ENCODE measurements at places on chromosomes 2 and 18.

- no peak for DNase-seq
Observed at GRCh38 chr18:48314690-48315089, 94.5 kb downstream of the ZBTB7C start.

DNA sequence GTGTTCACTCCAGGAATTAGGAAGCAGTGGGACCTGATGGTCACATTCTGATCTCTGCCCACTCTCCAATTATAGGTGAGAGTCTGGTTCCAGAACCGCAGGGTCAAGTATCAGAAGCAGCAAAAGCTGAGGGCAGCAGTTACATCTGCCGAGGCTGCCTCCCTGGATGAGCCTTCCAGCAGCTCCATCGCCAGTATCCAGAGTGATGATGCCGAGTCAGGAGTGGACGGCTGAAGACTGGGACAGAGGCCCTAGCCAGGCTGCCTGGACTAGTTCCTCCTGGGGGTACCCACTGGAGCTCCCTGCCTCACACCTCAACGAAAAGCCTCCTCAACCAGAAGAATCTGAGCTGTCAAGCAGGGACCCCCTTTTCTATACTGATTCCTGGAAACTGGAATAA, 3.3 kb upstream of the SMYD5 start:
- no peak for DNase-seq

GRCh38 chr2:84458551-84459017, 496 bp downstream of the SUCLG1 start:
- peak; percentile 10 for DNase-seq

DNA sequence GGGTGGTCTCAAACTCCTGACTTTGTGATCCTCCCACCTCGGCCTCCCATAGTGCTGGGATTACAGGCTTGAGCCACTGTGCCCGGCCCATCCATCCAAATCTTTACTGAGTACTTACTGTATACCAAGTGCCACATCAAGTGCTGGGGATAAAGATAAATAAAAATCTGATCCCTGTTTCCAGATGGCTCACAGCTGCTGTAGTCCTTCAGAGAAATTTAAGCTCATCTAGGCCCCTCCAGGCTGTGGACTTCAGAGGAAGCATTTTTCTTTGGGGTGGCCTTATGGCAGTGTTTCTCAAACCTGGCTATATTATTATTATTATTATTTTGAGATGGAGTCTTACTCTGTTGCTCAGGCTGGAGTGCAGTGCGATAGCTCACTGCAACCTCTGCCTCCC, 33.7 kb upstream of the GTF2A1L start:
- no peak for DNase-seq

DNA sequence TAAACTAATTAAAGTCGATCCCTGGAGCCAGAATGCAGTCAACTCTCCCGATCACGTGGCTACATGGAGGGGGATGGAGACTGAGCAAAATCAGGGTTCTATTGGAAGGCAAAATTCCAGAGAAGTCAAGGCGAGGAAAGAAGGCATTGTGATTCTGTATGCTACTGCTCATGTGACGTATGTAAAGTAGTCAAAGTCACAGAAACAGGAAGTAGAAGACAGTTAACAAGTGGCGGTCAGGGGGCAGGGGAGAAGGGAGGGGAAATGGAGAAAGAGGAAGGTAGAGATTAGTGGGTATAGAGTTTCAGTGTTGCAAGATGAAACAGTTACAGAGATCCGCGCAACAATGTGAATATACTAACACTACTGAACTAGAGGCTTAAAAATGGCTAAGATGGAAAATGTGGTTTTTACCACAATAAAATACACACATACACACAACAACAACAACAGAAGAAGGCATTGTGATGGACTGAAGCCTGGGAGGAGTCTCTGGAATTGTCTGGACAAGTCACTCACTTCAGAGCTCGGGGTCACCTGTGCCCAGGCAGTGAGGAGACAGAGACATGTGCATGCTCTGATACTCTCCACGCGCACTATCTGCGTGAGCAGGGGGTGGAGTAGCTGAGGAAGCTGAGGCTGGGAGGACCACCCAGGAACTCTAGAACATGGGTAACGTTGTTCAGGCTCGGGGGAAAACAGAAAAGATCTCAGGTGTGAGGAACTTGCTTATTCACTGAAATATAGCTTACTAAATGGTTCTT, 89.9 kb upstream of the CDCA7 start:
- DNase-seq, result no peak

DNA sequence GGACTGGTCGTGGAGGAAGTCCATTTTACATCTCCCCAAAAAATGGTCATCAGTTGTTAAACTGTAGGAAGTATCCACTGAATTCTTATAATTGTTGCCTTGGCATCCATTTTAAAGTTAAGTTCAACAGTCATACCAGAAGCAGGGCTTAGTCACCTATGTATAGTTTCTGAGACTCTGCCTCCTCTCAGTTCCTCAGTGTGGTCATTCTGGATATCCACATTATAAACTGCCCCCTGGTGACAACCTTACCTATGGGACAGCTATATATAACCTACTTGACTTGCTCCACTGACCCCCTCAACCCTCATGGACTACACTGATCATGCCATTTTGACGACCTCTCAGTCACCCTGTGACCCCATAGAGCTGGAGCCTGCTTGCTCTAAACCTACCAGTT, 617.0 kb downstream of the LRP1B start:
- no peak for DNase-seq

- DNase-seq, result no peak
Observed at GRCh38 chr18:31235856-31236255, 73.2 kb upstream of the DSC1 start.

DNA sequence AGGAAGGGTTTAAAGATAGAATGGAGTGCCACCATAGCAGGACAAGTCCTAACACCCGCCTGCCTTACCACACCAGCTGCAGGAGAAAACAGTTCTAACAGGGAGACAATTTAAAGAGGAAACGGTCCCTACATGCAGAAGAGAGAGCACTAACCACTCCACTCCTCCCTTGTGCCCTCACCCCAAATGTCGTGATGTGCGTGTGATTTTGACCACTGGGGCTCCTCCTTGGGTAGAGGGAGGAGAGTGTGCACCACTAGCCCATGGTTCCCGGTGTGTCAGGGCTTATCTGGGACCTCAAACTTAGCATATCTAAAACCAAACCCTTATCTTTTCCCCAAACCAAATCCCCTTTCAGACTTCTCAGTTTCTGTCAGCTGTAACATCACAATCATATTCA, 105.5 kb upstream of the CCDC68 start:
- no peak for DNase-seq

- DNase-seq, result no peak
Observed at GRCh38 chr18:32072321-32072720, 19.4 kb upstream of the RNF138 start.

GRCh38 chr2:79578952-79579351, 66.1 kb downstream of the CTNNA2 start:
- no peak for DNase-seq

DNA sequence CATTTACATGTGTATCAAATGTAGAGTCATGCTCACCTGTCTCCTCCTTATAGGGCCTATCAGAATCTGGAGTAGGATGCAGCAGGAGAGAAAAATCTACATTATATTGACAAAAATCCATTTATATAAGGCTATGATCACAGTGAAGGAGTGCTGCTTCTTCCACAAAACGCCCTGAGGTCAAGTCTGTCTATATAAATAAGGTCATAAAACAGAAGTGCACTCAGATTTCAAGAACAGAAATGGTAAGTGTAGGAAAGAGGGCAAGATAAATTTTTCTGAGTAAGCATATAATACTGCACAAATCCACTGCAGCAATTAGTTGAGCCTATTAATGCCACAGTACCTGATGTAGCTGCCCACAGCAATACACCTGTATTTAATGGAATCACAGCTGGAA, 51.8 kb downstream of the COL5A2 start:
- no peak for DNase-seq

DNA sequence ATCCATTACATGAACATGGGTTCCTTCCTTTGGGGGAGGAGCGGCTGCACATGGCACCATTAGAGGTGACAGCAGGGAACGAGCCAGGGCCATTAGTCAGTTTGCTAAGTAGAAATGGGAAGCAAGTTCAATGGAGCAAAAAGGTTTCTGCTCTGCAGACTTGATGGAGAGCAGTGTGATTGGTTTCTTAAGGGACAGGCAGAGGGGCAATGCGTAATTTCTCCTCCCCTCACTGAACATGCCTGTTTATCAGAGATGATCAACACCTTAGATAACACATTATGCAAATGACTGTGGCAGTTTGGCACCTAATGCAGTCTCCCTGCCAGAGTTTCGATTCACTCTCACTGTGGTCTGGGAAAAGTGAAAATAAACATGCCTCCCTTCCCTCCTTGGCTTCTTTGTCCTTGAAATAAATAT, 414.5 kb downstream of the STK39 start:
- DNase-seq, result no peak

- peak; percentile 26 for DNase-seq
Observed at GRCh38 chr2:236180831-236181453, 12.8 kb upstream of the GBX2 start.

GRCh38 chr2:100013892-100014677, 128.3 kb downstream of the AFF3 start:
- DNase-seq, result no peak

DNA sequence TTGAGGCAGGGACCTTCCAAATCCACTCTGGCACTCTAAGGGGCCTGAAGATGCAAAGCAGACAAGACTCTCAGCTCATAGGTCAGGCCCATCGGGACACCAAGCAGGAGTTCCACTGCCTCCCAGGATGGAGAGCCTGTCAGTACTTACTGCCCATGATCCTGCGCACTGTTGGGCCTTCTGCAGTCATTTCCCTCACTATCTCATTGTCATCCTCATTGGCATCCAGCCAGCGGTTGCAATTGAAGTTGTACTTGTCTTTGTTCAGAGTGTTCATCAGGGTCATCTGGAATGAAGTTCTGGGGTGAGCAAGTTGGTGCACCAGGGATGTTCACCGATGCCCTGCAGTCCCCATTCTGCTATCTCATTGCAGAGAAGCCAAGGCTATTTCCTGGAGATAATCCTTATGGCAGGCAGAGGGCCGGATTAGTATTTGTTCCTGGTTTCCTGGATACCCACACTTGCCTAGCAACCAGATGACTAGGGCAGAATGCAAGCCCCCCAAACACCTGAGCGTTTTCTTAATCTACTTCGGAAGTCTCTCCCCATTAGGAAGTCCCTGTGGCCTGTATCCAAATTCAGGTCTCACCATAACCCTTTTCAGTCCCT, 65.1 kb downstream of the LOXHD1 start:
- no peak for DNase-seq

DNA sequence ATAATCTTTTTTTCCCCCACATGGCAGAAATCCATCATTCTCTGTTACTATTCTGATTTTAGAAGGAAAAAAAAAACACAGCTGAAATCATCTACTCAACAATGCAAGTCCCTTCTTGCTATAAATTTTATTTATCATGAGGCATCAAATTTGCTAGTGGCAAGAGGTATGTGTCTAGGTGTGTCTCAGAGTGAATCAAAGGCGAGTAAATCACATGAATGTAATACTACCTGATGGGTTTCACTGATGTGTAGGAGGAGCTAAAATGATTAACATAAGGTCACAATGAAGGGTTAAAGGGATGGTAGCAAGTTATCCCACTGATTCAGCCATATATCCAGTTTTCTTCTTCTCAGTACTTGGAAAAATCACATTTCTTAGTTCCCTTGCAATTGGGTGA, 24.5 kb upstream of the PELI1 start:
- no peak for DNase-seq

- no peak for DNase-seq
Observed at GRCh38 chr2:97911922-97912575, 83.7 kb downstream of the TMEM131 start.

GRCh38 chr2:147297820-147298219, 547.0 kb upstream of the ACVR2A start:
- peak; percentile 5 for DNase-seq

GRCh38 chr18:44958455-44958854, 277.8 kb downstream of the SETBP1 start:
- DNase-seq, result no peak

GRCh38 chr2:86464652-86465051, 23.5 kb downstream of the KDM3A start:
- no peak for DNase-seq

DNA sequence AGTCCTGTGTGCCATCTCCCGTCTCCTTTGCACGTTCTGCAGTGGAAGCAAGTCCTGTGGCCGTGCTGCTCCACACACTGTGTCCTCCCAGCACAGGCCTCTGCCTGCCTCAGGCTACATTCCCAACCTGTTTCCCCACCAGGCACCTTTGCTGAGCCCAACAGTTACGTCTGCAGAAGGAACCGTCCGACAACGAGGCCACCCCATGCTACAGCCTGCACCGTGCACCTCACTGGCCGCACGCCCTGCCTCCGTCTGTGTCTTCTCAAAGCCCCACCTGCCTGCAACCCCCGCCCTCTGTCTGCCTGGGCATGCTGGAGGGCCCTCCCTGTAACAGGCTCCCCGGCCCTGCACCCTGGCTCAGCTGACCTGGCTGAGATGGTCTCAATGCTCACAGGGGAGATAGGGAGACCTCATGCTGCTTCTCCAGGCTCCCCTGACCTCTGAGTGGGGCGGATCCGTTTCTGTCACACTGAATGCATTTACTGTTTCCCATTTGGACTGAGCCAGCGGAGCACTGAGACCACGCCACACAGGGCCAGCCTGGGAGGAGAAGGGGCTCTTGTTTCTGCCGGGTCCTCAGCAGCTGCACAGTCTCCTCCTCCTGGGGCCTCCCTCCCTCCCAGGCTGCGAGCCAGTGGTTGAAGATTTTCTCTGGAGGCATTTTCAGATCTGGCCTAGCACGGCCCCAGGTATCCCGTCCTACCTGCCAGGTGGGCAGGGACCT, 109.1 kb upstream of the OTOS start:
- no peak for DNase-seq

DNA sequence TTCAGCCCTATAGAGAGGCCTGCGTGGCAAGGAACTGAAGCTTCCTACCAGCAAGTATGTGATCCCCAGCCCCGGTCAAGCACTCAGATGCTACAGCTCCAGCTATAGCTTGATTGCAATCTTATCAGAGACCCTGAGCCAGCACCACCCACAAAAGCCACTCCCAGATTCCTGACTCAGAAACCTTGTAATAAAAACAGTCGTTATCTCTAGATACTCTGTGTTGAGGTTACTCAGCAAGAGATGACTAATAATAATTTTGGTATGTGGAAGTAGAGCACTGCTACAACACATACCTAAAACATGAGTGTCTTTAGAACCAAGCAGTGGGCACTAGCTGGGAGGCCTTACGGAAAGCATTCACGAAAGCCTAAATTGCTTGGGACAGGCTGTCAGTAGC, 216.9 kb downstream of the UXS1 start:
- DNase-seq, result peak; percentile 13

DNA sequence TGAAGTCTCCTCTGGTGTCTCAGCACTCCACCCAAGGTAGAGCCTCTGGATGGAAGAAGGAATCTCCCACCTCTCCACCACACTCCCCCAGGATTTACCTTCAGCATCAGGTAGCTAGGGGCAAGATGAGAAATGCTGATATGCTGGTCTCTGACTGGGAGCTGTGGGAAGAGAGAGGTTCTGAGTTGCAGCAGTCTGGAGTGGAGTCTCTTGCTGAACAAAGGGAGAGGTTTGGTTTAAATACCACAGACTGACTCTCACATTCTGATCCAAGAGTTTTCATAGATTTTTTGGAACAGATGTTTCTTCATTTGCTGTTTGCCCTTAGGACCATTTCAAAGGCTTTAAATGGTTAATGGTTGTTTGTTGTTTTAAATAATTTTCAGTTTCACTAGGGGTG, 1.1 kb upstream of the CFLAR start:
- no peak for DNase-seq

Measured in stimulated activated CD4-positive, alpha-beta T cell treated with anti-CD3 and anti-CD28 coated beads, Interleukin-12 subunit alpha, Interleukin-12 subunit beta, amount 100 ng/mL, for 4 hours (primary cell).